CD4-positive, alpha-beta T cell treated with Interleukin-1 beta for 1 hour (primary cell): ENCODE measurements at places on chromosomes 13 and 19.

GRCh38 chr13:79432086-79432485 is 26.0 kb upstream of the RBM26 start:
- no peak for DNase-seq

GRCh38 chr13:107348925-107349324 is 781.0 kb upstream of the ARGLU1 start:
- DNase-seq, result no peak

DNA sequence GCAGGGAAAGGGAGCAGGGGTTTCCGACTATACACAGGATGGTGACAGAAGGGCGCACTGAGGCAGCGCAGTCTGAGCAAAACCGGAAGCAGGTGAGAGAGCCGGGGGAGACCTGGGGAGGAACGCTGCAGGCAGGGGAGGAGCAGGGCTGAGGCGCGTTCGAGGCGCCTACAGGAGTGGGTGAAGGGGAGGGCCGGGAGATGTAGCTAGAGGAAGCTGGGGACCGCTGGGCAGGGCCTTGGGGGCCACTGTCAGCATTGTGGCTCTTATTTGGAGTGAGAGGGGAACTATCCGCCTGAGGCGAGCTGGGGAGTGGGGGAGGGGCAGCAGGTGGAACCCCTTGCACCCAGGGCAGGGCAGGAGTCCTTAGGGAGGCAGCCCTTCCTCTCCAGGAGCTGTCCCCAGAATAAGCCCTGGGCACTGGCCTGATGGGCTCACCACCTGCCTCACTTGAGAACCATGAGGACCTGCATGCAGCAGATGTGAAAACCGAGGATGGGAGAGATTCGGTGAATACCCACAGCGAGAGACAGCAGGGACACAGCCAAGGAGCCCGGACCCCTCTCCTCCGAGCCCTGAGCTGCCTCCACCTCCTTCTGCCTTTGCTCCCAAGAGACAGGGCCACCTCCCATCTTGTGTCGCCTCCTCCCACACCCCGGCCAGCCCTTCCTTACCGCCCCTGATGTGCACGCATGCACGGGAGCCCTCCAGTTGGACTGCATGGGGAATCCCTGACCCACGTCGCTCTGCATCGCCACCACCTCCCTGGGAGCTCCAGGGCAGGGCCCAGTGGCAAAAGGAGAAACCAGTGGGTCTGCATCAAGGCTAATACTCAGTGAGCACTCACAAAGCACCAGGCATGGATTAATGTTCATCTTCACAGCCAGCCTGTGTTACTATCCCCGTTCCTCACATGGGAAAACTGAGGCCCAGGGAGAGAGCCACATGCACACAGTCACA is 10.3 kb downstream of the AKT2 start:
- DNase-seq, result peak; percentile 28

DNA sequence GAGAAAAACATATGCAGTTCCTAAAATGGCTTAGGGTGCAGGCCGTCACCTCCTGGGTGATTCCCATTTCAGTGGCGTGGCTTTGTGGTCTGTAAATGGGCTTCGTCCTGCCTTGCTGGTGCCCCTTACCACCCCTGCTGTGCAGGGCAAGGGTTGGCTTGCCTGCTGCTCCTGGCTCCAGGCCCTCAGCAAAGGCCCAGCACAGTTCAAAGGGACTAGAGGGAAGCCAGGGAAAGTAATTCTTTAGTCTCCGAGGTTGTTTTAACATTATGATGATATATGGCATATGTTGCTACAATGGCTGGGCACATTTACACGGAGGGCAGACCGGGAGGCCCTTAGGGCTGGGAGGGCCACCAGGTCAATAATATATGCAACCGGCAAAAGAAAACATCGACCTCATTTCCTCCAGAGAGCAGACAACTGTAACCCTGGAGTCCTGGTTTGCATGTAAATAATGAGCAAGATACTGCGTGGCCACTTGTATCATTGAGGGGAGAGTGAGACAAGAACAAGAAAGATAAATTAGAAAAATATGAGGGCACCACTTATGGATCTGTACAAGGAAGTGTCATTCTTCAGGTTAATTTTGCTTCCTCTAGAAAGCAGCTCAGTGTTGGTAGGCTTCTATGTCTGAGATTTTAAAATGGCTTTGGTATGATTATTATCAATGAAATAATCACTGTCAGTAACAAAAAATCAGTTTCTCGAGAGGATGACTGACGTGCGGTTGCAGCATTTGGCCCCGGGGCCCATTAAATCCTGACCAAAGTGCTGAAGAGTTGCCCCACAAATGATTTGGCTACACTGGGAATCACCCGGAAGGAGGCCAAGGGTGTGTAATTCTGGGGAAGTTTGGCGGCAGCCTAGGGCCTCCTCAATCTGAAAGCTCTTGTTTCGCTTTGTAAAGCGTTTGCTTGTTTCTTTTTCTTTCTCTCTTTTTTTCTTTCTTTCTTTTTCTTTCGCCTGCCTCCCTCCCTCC is 32.8 kb upstream of the URI1 start:
- DNase-seq, result no peak

GRCh38 chr13:74839656-74840055 is 642.3 kb downstream of the TBC1D4 start:
- DNase-seq, result no peak

- DNase-seq, result no peak
Measured at GRCh38 chr13:110576736-110577476, 15.4 kb upstream of the RAB20 start.

DNA sequence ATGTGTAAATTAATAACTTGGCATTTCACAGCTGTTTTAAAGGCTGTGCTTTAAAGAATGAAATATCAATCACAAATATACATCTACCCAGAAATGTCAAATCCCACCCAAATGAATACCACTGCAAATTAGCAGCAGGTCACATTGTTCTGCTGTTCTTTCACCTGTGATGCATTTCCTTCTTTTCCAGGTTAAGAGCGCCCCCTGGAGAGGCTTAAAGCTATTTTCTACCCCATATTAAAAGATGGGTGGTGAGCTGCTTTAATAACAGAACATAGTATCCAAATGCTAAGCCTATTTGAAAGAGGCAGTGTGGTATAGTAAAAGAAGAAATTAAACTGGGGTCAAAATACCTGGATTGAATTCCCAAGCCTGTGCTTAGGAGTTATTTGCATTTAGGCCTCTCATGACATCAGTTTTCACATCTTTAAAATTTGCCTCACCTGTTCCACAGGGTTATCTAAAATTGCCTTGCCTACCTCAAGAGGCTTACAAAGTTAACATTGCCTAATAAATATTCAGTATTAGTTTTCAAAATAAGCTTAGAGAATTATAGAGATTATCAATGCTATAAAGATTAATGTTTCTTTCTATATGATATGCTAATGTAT is 396.9 kb upstream of the SLITRK5 start:
- no peak for DNase-seq

DNA sequence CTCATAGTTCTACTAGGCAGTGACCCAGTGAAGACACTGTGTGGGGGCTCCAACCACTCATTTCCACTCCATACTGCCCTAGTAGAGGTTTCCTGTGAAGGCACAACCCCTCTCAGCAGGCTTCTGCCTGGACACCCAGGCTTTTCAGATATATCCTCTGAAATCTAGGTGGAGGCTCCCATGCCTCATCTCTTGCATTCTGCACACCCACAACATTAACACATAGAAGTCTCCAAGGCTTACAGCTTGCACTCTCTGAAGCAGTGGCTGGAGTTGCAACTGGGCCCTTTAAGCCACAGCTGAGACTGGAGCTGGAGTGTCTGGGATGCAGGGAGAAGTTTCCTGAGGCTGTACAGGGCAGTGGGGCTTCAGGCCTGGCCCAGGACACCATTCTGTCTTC is 347.7 kb upstream of the SPRY2 start:
- DNase-seq, result no peak

DNA sequence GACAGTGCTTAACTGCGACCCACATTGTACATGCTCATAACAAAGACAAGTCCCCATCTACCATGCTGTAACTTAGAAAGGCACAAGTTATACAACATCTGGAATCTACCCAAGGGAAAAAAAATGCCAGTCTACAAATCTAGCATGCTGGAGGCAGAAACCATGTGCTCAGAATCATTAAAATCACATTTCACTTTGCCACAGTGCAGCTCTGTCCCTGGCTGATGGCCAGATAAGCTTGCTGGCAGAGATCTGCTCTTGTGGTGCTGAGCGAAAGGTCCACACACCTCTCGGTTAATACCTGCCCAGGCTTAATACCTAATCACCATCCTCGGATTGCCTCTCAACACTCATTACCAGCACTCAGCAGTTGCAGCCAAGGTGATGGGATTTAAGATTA is 74.1 kb upstream of the UQCRFS1 start:
- DNase-seq, result no peak
